ENCODE measurements at places on chromosomes 4 and X. TPM values are rescaled to one million over a fixed set of nuclear protein-coding genes. Genes with fewer than 3 reads are reported as not detected.

- no peak overlapping the region for H3K27ac ChIP-seq
- no peak overlapping the region for H3K4me3 ChIP-seq
- H3K27me3 ChIP-seq = no peaks in the 10 kb centered on the region
- no peak for DNase-seq
- no peaks in the 10 kb centered on the region for H3K4me1 ChIP-seq
- H3K36me3 ChIP-seq = no peaks in the 10 kb centered on the region
These were observed 111.0 kb downstream of the ASB9 start for GRCh38 chrX:15158736-15159406.

DNA sequence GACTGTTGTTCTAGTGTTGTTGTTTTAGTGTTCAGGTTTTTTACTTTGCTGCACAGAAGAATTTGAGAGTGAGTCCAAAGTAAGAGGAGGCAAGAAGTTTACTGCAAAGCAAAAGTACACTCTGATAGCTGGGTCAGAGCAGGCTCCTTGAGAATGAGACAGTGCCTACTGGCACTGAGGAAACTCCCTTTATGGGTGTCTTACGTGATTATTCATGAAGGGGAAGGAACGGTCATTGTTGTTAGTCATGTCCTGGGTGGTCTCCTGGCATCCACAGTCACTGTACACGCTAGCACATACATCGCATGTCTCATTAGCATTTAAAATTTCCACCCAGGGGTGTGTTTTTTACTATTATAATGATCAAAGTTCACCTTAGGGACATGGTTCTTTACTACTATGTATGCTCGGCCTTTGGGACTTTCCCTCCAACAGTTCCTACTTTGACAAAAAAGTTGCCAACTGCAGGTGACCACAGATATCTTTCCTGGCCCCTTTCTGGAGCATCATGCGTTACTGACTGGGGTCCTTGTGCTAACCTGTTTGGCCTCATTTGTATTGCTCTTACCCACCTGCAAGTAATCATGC lies 688.9 kb upstream of the AMOT start:
- H3K36me3 ChIP-seq = no peaks in the 10 kb centered on the region
- no peak overlapping the region for H3K4me3 ChIP-seq
- DNase-seq = no peak
- H3K27ac ChIP-seq = no peak overlapping the region
- no peaks in the 10 kb centered on the region for H3K4me1 ChIP-seq
- H3K27me3 ChIP-seq = no peaks in the 10 kb centered on the region

- no peaks in the 10 kb centered on the region for H3K4me1 ChIP-seq
- H3K36me3 ChIP-seq = no peaks in the 10 kb centered on the region
- no peaks in the 10 kb centered on the region for H3K27me3 ChIP-seq
These were observed at the start of gene IRAK1 for GRCh38 chrX:154019633-154020528. Gene IRAK1 (minus strand): TSS chrX:154019902. CDS start chrX:154019812, 90 bp downstream.

GRCh38 chr4:74339501-74339900 lies 25.4 kb upstream of the EREG start:
- DNase-seq = no peak
- no peak overlapping the region for H3K4me3 ChIP-seq
- no peaks in the 10 kb centered on the region for H3K36me3 ChIP-seq
- H3K27me3 ChIP-seq = no peaks in the 10 kb centered on the region
- H3K4me1 ChIP-seq = no peaks in the 10 kb centered on the region

DNA sequence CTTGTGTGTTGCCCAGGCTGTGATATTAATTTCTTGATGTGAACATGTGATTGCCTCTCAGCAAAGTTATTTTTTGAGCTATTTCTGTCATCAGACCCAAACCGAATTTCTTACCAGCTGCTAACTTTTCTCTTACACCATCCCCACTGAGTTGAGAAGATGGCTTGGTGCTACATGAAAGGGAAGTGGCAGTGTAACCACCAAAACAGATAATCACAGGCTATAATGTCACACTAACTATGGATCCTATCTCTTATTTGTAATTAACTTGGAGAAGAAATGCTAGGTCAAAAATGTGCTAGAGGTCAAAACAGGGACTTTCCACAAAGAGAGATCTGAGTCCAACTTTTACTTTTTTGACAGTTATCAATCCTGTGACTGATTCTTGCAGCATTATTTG lies 43.8 kb downstream of the ELOVL6 start:
- H3K36me3 ChIP-seq = peaks cover 3% of the 10 kb centered on the region
- no peak for DNase-seq
- H3K4me3 ChIP-seq = no peak overlapping the region
- H3K27me3 ChIP-seq = no peaks in the 10 kb centered on the region
- no peaks in the 10 kb centered on the region for H3K4me1 ChIP-seq
- H3K27ac ChIP-seq = no peak overlapping the region

DNA sequence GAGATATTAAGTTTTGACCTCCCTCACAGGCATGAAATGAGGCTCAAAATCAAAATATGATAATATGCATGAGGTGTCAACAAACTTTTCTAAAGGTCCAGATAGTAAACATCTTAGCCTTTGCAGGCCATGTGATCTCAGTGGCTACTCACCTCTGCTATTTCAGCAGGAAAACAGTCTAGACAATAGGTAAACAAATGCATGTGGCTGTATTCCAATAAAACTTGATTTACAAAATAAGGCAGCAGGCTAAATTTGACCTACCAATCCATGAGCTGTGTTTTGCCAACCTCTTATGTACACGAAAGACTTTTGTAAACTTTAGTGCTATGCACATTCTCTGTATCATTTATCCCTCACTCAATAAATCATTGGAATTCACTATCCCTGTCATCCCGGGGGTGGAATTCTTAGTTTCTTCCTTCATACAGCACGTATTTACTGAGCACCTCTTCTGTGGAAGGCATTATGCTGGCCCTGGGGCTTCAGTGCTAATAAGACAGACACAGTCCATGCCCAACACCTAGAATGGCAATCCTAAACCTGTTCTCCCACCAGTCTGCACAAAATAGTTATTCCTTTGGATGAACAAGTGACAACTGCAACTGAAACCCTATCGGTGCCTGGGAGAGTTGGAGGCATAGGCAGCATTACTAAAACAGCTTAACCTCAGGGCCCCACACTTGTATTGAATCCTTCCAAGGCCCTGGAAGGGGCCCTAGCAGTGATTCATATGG lies 19.9 kb downstream of the MAGEB17 start:
- no peaks in the 10 kb centered on the region for H3K27me3 ChIP-seq
- peak; percentile 67 for DNase-seq
- H3K4me3 ChIP-seq = no peak overlapping the region
- H3K27ac ChIP-seq = no peak overlapping the region
- H3K4me1 ChIP-seq = peaks cover 3% of the 10 kb centered on the region
- no peaks in the 10 kb centered on the region for H3K36me3 ChIP-seq

PPARGC1A gene
- 10.2 TPM for total RNA-seq

LANCL3 gene
- 0.11 TPM for total RNA-seq
